A673 (cell line): ENCODE measurements at places on chromosomes 2 and 18. TPM values are rescaled to one million over a fixed set of nuclear protein-coding genes. Genes with fewer than 3 reads are reported as not detected.
A peak's percentile ranks its signal among the peaks of the same experiment; 100 is the strongest.

DNA sequence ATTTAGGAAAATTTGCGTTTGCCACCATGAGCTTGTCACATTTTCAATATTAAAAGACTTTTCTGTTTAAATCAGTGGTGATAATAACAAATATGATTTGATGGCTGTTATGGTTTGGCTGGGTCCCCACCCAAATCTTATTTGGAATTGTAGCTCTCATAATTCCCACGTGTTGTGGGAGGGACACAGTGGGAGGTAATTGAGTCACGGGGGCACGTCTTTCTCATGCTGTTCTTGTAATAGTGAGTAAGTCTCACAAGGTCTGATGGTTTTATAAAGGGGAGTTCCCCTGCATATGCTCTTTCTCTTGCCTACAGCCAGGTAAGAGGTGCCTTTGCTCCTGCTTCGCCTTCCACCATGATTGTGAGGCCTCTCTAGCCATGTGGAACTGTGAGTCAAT, 83.4 kb upstream of the RGPD4 start:
- DNase-seq: no peak

GRCh38 chr18:56501896-56502295, 136.5 kb downstream of the TXNL1 start:
- no peak for DNase-seq

GRCh38 chr2:105804266-105804665, 59.6 kb downstream of the NCK2 start:
- peak; percentile 95 for DNase-seq

The NAB1 gene
- total RNA-seq: 29.8 and 32.6 TPM in 2 replicates

- DNase-seq: no peak
Measured at GRCh38 chr2:45812011-45812500, 160.6 kb downstream of the PRKCE start.

- DNase-seq: no peak
Measured at GRCh38 chr2:74094291-74094690, 53.4 kb downstream of the BOLA3 start.

DNA sequence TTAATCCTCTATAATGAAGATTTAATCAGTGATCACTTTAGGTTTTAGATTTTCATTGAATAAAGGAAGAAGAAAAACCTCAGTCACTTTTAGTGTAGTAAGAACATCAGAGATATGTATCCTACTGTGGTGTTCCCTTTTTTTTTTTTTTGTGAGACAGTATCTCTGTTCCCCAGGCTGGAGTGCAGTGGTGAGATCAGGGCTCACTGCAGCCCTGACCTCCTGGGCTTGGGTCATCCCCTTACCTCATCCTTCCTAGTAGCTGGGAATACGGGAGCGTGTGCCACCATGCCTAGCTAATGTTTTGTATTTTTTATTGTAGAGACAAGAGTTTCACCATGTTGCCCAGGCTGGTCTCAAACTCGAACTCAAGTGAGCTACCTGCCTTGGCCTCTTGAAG, 5.1 kb downstream of the SLC39A10 start:
- DNase-seq: no peak

The SCYGR2 gene
- total RNA-seq: not detected in 2 replicates

GRCh38 chr2:203913947-203914346, 22.6 kb upstream of the ICOS start:
- DNase-seq: no peak

DNA sequence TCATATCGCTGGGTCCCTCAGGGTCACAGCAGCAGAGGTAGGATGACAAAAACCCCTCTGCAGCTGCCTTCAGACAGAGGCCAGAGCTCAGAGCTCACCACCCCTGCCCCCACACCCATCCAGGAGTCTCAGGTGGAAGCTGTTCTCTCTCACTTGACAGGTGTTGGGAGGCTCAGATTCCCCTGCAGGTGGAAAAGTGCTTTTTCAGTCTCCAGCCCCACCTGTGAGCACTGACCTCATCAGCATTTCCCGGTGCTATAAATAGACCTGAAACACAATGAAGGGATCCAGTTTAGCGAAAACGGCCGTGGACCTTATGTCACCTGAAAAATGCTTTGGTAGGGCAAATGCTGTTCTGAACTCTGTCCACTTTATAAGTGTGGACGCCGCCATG, 254.9 kb downstream of the NDUFA10 start:
- no peak for DNase-seq

- no peak for DNase-seq
Measured at GRCh38 chr18:31723990-31724711, 36.5 kb downstream of the SLC25A52 start.

The ANKRD44 gene
- total RNA-seq: 17.0 and 22.2 TPM in 2 replicates

The IL18R1 gene
- not detected in 2 replicates for total RNA-seq

DNA sequence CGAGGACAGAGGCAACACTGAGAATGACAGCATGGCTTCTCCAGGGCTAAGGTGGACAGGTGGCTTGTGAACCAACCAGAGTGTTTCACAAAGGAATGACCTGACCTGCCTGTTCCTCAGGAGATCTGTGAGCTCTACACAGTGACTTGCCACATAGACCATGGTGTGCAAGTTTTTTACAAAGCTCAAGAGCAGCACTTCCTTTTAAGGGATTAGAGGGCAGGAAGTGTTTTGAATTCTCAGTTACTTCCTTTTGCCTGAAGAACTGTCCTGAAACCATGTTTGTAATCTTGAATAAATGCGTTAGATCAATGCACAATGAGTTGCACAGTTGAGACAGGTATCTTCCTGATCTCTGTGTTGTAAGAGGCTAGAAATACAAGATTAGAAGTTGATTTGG, 421.9 kb downstream of the THSD7B start:
- DNase-seq: no peak
